SJSA1 (cell line): ENCODE measurements at places on chromosomes 5 and 9. TPM values are rescaled to one million over a fixed set of nuclear protein-coding genes. Genes with fewer than 3 reads are reported as not detected.
A peak's percentile ranks its signal among the peaks of the same experiment; 100 is the strongest.

DNA sequence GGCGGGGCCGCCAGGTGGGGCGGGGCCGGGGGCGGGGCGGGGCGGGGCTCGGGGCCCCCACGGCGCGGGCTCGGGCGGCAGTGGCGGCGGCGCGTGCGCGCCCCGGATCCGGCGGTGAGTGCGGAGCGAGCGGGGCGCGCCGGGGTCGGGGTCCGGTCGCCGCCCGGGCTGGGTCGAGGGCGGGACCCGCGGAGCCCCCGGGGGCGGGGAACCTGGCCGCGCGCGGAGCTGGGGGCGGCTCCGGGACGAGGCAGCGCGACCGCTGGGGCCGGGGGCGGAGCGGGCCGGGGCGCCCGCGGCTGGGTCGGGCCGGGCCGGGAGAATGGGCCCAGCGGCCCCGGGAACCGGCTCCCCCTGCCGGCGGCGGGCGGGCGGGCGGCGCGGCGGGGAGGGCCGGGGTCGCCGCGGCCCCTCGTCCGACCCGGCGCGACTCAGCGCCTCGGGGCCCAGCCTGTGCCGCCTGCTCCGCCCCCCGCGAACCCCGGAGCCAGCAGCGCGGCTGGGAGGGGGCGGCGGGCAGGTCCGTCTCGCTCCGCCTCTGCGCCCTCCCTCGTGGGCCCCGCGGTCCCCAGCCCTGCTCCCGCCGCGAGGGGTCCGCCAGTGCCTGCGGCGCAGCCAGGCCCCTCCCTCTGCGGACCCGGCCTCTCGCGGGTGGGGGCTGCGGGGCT lies 3.1 kb downstream of the EGFL7 start:
- peaks cover 72% of the 10 kb centered on the region for H3K27me3 ChIP-seq
- no peak overlapping the region for H3K27ac ChIP-seq
- no peak for DNase-seq
- H3K4me3 ChIP-seq, result no peak overlapping the region
- H3K4me1 ChIP-seq, result peaks cover 7% of the 10 kb centered on the region

DNA sequence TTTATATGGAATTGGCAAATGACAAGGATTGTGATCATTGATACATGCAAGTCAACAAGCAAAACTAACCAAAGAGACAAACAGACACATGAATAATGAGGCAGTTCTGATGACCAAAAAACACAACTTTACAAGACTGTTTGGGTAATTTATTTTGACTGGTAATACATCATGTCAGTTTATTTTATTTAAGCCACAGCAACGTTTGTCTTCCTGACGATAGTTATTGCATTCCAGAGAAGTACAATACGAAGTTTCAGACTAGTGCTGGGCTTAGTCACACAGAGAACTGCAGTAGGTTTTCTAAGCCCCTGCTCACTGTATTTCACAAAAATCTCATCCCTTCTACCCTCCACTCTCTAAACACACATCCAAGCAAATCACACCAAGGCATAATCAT lies 514.2 kb downstream of the RAB3C start:
- peak; percentile 66 for DNase-seq
- no peak overlapping the region for H3K4me3 ChIP-seq
- H3K4me1 ChIP-seq, result peaks cover 44% of the 10 kb centered on the region
- H3K27me3 ChIP-seq, result no peaks in the 10 kb centered on the region
- H3K27ac ChIP-seq, result peak overlapping the region; percentile 32
- H3K36me3 ChIP-seq, result no peaks in the 10 kb centered on the region

DNA sequence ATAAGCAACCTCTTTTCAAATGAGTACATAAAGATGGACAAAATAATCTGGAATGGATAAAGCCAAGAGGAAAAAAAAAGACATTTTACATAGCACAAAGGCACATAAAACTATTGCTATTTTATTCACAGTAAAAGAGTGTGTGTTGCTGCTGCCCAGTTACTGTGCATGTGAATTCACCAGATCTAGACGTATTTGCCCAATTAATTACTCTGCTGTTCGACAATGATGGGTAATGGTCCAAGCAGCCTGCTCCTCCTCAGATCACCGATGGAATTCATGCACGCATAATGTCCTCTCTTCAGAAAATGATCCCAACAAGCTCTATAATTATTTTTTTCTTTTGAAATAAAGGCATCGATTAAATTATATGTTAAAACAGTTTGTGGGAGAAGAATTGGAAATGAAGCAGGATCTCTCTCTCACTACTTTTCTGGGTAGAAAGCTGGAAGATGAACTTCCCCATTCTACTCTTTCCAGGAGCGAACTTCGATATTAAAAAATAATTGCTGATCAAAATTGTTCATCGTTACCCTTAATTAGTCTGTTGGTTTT lies 357.4 kb upstream of the CCNH start:
- no peaks in the 10 kb centered on the region for H3K27me3 ChIP-seq
- H3K27ac ChIP-seq, result no peak overlapping the region
- DNase-seq, result no peak
- H3K4me3 ChIP-seq, result no peak overlapping the region

PDE8B gene
- not detected in 2 replicates for total RNA-seq

- H3K27ac ChIP-seq, result no peak overlapping the region
- no peak for DNase-seq
- H3K4me1 ChIP-seq, result no peaks in the 10 kb centered on the region
- no peak overlapping the region for H3K4me3 ChIP-seq
These were observed 60.4 kb upstream of the RGMB start for GRCh38 chr5:98713027-98713426.

- H3K4me3 ChIP-seq, result no peak overlapping the region
- no peaks in the 10 kb centered on the region for H3K27me3 ChIP-seq
- H3K36me3 ChIP-seq, result no peaks in the 10 kb centered on the region
- DNase-seq, result no peak
- no peak overlapping the region for H3K27ac ChIP-seq
These were observed 322.6 kb upstream of the SLC30A5 start for GRCh38 chr5:68771221-68771620.

DNA sequence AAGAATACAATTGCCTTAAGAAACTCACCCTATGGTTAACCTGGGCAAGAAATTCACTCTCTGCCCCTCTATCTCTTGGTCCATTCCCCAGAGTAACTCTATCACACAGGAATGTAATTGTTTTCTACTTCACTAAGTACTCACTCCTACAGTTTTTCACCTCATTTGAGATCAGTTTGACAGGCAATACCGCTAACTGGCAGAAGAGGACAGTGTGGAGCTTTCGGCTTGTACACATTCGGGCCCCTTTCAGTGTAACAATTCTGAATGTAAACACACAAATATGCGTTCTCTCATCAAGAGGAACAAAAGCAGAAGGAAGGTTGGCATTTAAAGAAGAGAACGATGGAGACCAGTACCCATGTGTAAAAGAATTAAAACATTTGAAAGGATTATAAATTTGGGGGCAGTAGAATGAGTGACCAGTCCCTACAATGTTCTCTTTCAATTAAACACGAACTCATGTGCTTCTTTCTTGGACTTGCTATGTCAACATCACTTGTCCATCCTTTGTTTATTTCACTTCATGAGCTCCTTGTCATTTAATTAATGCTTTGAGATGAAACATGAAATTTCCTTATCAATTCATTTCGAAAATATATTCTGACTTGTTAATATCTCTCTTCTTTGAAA lies 188.5 kb upstream of the GRAMD2B start:
- H3K27me3 ChIP-seq, result no peaks in the 10 kb centered on the region
- H3K27ac ChIP-seq, result no peak overlapping the region
- no peaks in the 10 kb centered on the region for H3K4me1 ChIP-seq
- no peaks in the 10 kb centered on the region for H3K36me3 ChIP-seq
- H3K4me3 ChIP-seq, result no peak overlapping the region

LCN1 gene
- total RNA-seq, result not detected in 2 replicates

DNA sequence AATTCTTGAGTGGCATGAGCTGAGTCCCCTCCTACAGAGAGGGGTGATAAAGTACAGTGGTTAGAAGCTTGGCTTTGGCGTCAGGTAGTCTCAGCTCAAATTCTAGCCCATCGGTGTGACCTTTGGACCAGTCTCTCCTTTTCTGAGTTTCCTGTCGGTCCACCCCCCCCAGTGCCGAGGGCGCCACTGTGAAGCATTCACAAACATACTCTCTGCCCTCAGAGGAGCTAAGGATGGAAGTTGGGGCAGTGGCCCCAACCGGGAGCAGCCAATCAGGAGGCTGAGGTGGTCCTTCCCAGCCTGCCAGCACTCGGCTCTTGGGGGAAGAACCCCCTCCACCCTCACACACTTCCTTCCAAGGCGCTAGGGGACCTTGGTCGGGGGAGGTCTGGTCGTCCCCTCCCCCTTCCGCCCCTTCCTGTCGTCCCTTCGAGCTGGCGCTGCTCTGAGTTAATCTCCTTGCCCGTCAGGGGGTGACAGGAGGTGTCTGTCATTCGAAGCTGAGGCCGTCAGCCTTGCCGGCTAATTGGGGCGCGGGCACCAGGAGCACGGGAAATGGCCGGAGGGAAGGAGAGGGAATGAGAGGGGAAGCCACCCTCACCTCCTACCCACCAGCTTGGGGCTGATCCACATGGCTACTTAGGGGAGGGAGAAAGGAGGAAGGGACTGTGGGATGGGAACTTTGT lies 53.0 kb downstream of the CXXC5 start:
- no peaks in the 10 kb centered on the region for H3K36me3 ChIP-seq
- DNase-seq, result no peak
- no peaks in the 10 kb centered on the region for H3K27me3 ChIP-seq
- H3K4me3 ChIP-seq, result no peak overlapping the region
- H3K27ac ChIP-seq, result no peak overlapping the region

GRCh38 chr9:14096258-14096922 lies 217.6 kb downstream of the NFIB start:
- H3K27ac ChIP-seq, result no peak overlapping the region
- H3K36me3 ChIP-seq, result no peaks in the 10 kb centered on the region
- H3K4me1 ChIP-seq, result peaks cover 26% of the 10 kb centered on the region

- no peaks in the 10 kb centered on the region for H3K27me3 ChIP-seq
- H3K27ac ChIP-seq, result peak within 1 kb of the TSS; percentile 80
- DNase-seq, result peak; percentile 85
- peaks cover 100% of the 10 kb centered on the region for H3K4me1 ChIP-seq
- H3K4me3 ChIP-seq, result peak within 1 kb of the TSS; percentile 33
- 0 out of 2 replicates have a peak, but pooled peaks cover 6% of the 10 kb centered on the region for H3K36me3 ChIP-seq
These were observed at the start of gene SYNPO for GRCh38 chr5:150640311-150641005. Gene SYNPO (plus strand): TSS chr5:150640660. CDS start chr5:150648276, 7,616 bp downstream.

GRCh38 chr5:20157089-20157488 lies 169.1 kb upstream of the CDH18 start:
- H3K4me1 ChIP-seq, result no peaks in the 10 kb centered on the region
- H3K4me3 ChIP-seq, result no peak overlapping the region

FAM151B gene
- 2.1 and 3.9 TPM in 2 replicates for total RNA-seq

DNA sequence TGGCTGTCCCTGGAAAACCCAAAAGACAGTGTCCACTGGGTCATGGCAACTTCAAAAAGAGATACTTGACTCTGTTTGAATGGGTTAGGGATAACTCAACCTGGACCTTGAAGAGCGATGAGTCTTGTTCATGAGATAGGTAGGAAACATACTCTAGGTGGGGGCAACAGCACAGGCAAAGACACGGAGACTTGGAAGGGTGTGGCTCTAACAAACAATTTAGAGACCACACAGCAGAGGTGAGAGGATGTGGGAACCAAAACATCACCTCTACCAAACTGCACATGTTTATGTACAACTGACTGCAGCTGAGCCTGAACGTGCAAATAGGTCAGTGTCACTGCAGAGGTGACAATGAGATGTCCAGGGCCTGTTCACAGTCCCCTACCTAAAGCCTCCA lies 247.7 kb upstream of the ADRA1B start:
- DNase-seq, result no peak
- H3K4me3 ChIP-seq, result no peak overlapping the region
- no peaks in the 10 kb centered on the region for H3K36me3 ChIP-seq
- no peaks in the 10 kb centered on the region for H3K27me3 ChIP-seq
- H3K27ac ChIP-seq, result no peak overlapping the region
- H3K4me1 ChIP-seq, result no peaks in the 10 kb centered on the region

- no peaks in the 10 kb centered on the region for H3K27me3 ChIP-seq
- H3K4me3 ChIP-seq, result no peak overlapping the region
- no peak overlapping the region for H3K27ac ChIP-seq
- no peaks in the 10 kb centered on the region for H3K4me1 ChIP-seq
These were observed 1983.5 kb upstream of the C9orf72 start for GRCh38 chr9:29556746-29557145.

- H3K27me3 ChIP-seq, result no peaks in the 10 kb centered on the region
- no peak overlapping the region for H3K4me3 ChIP-seq
- no peaks in the 10 kb centered on the region for H3K36me3 ChIP-seq
These were observed 119.7 kb downstream of the INSYN2B start for GRCh38 chr5:169860585-169860984.

GRCh38 chr5:14773588-14773987 lies 98.0 kb downstream of the ANKH start:
- H3K4me1 ChIP-seq, result no peaks in the 10 kb centered on the region
- DNase-seq, result no peak
- H3K27ac ChIP-seq, result no peak overlapping the region
- H3K27me3 ChIP-seq, result no peaks in the 10 kb centered on the region

CCDC171 gene
- 0.47 and 0.53 TPM in 2 replicates for total RNA-seq

DNA sequence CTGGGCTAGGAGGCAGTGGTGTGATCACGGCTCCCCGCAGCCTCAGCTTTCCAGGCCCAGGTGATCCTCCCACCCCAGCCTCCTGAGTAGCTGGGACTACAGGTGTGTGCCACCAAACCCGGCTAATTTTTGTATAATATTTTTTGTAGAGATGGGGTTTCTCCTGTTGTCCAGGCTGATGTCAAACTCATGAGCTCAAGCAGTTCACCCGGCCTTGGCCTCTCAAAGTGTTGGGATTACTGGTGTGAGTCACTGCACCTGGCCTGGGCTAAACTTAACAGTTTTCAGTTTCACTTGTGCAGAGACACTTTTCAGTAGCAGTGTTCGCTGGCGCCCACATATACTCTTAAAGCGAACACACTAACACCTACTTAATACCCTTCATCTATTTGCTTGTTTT lies 205.6 kb upstream of the ZNF608 start:
- H3K4me1 ChIP-seq, result peaks cover 8% of the 10 kb centered on the region
- no peak overlapping the region for H3K27ac ChIP-seq
- no peaks in the 10 kb centered on the region for H3K27me3 ChIP-seq
- H3K36me3 ChIP-seq, result no peaks in the 10 kb centered on the region
- no peak overlapping the region for H3K4me3 ChIP-seq
- DNase-seq, result no peak

- peaks cover 5% of the 10 kb centered on the region; the same call in 1 of the 2 replicates for H3K36me3 ChIP-seq
- H3K4me1 ChIP-seq, result peaks cover 36% of the 10 kb centered on the region
- H3K4me3 ChIP-seq, result no peak overlapping the region
- H3K27me3 ChIP-seq, result peaks cover 17% of the 10 kb centered on the region
- no peak for DNase-seq
These were observed 2.3 kb downstream of the WHRN start for GRCh38 chr9:114503009-114503408.

DNAI1 gene
- total RNA-seq, result not detected in 2 replicates

TSSK1B gene
- 0.13 TPM in 1 of 2 replicates, not detected in the other for total RNA-seq

- H3K4me3 ChIP-seq, result no peak overlapping the region
- DNase-seq, result no peak
- H3K36me3 ChIP-seq, result no peaks in the 10 kb centered on the region
- no peak overlapping the region for H3K27ac ChIP-seq
- H3K4me1 ChIP-seq, result no peaks in the 10 kb centered on the region
These were observed 670.3 kb downstream of the TLE4 start for GRCh38 chr9:80242022-80242421.

DNA sequence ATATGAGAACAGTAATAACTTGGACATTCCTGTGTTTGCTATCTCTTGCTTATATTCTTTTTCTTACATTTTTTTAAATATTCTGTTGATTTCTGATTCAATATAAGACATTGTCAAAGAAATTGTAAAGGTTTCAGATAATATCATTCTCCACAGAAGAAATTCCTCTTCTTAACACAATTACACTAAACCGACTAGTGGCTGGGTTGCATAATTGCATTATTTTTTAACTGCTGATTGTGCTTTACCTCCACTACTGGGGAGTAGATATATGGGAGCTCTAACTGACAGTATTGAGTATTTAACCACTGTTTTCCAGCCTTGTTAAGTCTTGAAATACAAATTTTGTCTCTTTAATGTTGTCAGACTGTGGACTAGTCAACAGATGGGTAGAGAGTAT lies 723.8 kb upstream of the EDIL3 start:
- H3K36me3 ChIP-seq, result no peaks in the 10 kb centered on the region
- no peak overlapping the region for H3K27ac ChIP-seq
- H3K4me3 ChIP-seq, result no peak overlapping the region
- no peak for DNase-seq
- H3K27me3 ChIP-seq, result no peaks in the 10 kb centered on the region; the same call in 1 of the 2 replicates
- no peaks in the 10 kb centered on the region for H3K4me1 ChIP-seq

C9 gene
- 0.37 TPM in 1 of 2 replicates, not detected in the other for total RNA-seq
